ENCODE measurements at places on chromosomes 1 and 21.

GRCh38 chr1:205585835-205586785, 45.7 kb downstream of the ELK4 start:
- DNase-seq: no peak

GRCh38 chr1:156346636-156347035, 8.3 kb downstream of the TSACC start:
- peak; percentile 57 for DNase-seq

- DNase-seq: no peak
These were observed 286.8 kb downstream of the PTPRU start for GRCh38 chr1:29523136-29523535.

DNA sequence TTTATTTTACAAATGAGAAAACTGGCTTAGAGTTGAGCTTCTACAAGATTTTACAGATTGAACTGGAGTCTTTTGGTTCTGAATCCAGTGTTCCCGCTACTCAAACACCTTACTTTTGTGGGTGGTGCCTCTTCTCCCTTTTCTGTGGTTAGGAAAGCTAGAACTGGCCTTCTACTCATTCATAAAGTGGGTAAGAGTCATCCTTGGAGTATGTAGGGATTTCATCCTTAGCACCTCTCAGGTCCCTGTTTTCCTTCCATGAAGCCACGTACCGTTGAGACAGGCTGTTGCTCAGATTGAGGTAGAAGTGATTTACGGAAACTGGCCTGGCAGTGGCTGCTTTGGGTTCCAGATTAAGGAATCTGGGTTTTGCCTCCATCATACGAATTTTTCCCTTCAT, 35.8 kb downstream of the WNT4 start:
- no peak for DNase-seq

DNA sequence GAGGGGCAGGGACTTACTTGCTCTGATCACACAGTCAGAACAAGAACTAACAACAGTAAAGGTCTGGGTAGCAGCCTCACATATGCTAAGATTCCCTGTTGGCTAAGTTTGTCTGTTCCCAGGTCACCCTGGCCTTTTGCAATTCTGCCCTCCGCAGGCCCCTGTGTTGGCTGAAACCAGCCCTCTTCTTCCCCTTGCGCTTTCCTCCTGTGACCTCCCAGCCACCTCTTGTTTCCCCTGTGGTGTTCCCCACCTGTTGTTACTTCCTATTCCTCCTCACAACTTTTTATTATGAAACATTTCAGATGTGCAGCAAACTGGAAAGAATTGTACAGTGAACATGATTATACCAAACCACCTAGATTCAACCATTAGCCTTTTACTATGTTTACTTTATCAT, 23.4 kb downstream of the MAPKAPK2 start:
- DNase-seq: no peak

GRCh38 chr1:21337928-21338572, 47.8 kb upstream of the ECE1 start:
- DNase-seq: no peak

DNA sequence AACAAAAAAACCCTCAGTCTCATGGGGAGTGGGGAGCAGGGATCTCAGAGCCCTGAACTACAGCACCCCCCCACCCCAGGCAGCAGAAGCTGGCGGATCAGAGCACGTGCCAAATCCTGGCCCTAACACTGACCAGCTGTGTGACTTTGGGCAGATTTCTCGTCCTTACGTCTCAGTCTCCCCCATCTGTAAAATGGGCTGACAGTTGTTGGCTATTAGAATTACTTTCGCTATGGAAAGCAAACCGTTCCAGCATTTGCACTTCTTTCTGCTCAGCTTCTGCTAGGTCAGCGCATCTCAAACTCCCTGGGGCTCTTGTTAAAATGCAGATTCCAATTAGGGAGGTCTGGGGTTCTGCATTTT, 15.5 kb downstream of the TNFRSF8 start:
- DNase-seq: no peak

GRCh38 chr1:50917138-50918137, 42.6 kb downstream of the FAF1 start:
- DNase-seq: no peak

DNA sequence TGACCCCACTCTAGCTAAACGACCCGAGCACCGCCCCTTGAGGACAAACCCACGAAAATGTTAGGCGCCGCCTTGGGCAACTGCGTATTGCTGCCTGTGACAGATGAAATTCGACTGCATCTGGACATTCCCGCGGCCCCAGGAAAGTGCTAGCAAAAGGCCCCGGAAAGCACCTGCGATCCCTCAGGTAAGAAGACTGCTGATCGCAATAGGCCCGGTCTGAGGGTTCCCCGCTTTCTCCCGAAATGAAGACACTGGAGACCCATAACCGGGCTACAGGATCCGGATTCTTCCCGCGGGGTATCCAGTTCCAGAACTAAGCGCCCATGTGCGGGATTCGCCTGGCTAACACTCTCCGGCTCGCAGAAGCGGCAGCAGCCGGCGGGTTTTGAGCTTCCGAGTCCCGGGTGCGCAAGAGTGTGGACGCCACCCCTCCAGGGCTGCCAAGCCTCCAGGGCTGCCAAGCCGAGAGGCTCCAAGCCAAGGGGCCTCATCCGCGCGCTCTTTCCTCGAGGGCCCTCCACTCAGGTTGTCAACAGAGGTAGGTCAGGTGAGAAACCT, 157.9 kb upstream of the NBPF11 start:
- no peak for DNase-seq

DNA sequence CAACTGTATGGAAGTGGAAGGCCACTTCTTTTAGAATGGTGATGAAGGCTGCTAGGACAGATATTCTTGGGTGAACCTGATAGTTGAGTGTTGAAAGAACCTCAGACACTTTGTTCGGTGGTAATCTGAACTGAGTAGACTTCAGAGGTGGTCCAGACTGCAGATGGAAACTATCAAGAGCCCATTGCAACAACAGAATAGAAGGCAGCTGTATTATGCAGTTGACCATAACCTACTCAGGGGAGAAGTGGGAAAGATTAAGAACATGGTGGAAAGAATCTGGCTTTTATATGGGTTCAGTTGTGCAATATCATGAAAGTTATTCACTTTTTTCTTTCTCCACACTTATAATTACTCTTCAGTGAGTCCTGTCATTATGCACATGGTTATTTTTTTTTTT, 194.0 kb downstream of the KCNK2 start:
- DNase-seq: no peak

DNA sequence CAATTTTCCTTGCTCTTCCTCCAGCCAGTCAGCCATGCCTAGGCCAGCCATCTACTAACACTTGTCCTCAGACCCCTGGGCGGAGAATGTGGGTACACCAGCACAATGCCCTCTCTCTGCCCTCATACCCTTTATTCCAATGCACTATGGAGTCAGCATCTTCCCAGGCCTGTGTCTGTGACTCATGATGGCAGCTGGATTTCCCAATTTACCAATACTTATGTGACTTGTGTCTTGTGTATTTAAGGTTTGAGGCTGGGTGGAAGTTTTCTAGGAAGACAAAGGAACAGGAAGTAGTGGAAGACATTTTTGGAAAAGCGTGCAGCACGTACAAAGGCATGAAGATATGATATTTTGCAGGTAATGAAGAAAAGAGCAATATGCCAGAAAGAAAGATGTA, 114.3 kb downstream of the NMNAT2 start:
- DNase-seq: no peak

GRCh38 chr1:206658264-206658980, 23.1 kb downstream of the DYRK3 start:
- DNase-seq: no peak

- DNase-seq: peak; percentile 59
These were observed 9.3 kb upstream of the CACYBP start for GRCh38 chr1:174990382-174990999.

GRCh38 chr1:60841116-60842046, 241.0 kb upstream of the NFIA start:
- no peak for DNase-seq

- no peak for DNase-seq
These were observed 8.0 kb downstream of the PLXNA2 start for GRCh38 chr1:208235982-208236761.

DNA sequence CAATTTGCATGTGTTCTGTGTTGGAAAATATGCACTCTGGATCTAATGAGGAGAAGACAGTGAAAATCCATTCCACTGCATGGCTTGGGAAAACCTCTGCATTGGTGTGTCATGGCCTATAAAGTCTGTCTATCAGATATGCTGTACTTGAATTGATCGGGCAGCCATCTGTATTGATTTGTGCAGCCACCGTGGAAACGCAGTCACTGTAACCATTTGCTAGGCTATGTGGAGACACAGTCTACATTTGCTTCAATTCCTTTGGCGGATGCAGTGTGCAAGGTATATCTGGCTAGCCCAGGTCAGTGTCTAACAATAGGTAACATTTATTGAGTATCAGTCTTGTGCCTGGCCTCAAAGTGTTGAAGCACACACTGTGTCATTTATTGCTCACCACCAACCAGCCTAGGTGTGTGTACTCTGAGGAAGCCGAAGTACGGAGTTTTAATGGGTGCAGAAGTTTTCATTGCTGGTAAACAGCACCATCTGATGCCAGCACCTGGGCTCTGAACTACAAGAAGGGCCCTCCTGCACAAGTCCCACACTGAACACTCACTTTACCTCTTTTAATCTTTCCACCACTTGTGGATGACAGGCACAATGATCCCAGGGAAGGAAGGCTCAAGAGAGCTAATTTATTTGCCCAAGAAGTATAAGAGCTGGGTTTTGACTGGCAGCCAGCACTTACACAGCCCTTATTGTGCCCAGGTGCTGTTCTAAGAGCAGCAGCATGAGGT, 83.4 kb downstream of the DAB1 start:
- DNase-seq: no peak

GRCh38 chr1:201715801-201716741, 112.9 kb upstream of the IPO9 start:
- DNase-seq: no peak

DNA sequence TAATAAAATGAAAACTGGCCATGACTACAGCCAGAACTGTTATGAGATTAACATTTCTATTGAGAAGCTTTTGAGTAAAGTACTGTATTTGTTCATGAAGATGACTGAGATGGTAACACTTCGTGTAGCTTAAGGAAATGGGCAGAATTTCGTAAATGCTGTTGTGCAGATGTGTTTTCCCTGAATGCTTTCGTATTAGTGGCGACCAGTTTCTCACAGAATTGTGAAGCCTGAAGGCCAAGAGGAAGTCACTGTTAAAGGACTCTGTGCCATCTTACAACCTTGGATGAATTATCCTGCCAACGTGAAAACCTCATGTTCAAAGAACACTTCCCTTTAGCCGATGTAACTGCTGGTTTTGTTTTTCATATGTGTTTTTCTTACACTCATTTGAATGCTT, 164.0 kb downstream of the NEK7 start:
- DNase-seq: no peak

- no peak for DNase-seq
These were observed 61.6 kb upstream of the DEPDC1 start for GRCh38 chr1:68558321-68559026.

DNA sequence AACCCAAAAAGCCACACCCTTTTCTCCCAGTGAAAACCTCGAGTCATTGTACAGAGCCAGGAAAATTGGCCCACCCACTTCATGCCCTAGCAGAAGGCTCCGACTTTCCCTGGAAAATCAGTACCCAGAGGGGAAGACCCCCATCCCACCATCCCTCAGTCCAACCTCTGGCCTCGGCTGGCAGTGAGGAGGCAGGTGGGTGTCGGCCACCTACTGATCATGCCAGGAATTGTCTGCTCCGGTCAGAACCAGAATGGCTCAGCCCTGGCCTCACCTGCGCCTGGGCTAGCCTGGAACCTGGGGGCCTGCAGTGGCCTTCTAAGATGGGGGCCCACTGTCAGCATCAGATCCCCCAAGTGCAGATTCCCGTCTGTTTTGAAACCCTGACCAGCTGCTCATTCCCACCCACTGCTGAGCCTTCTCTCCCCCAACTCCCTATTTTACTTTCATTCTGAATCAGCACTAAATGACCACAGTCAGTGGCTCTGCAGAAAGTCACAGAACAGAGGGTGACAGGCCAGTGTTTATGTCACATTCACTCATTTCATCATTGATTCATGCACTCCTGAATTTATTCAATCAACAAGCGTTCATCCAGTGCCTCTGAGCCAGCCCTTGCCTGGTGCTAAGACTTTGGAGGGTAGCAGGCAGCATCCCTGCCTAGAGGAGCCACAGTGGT, 3.0 kb upstream of the S100A9 start:
- no peak for DNase-seq

DNA sequence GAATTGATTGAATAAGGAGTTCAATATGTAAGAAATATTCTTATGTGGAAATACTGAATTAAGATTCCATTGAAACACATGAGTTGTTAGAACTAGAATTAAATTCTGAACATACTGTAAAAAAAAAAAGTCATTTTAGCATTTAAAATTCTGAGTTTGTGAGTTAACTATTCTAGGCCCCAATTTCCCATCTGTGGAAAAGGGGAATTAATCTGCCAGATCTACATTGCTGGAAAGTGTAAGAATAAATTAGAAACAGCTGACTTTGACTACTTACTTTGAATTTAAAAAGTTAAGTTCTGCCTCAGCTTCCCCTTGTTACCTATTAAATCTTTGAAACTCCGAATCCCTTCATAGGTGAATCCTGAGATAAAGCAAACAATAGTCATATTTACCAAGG, 103.0 kb downstream of the SNX7 start:
- DNase-seq: no peak

GRCh38 chr1:52738893-52739292, 12.6 kb downstream of the ZYG11B start:
- DNase-seq: no peak

DNA sequence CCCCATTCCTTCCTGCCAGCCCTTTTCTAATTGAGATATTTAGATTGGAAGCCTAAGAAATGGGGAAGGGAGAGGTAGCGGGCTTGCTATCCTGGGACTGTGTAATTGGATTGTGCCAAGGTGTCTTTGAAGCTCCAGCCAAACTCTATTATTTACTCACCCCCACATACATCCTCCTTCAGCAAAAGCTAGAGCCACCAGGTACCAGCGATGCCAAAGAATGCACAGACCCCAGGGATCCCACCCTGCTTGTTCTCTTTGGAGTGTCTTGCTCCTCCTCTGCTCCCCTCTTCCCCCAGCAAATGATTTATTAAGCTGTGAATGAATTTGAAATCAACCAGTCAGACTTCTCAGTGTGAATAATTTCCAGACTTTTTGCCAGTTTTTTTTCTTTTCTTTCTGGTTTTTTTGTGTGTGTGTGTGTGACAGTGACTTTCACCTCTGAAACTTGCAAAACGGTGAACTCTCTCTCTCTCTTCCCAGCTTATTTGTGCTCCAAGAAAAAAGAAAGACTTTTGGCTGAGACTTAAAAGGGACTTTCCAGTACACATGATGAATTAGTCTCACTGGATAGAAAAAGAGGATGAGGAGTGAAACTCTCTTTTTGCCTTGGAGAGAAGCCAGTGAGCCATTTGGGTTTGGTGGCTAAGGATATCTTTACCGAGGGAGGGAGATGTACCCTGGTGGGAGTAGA, 1.8 kb downstream of the VASH2 start:
- DNase-seq: no peak

GRCh38 chr1:245791410-245792312, 636.9 kb downstream of the KIF26B start:
- no peak for DNase-seq
